Hepatic stellate cell (primary cell): ENCODE measurements at places on chromosomes 2 and 18.

DNA sequence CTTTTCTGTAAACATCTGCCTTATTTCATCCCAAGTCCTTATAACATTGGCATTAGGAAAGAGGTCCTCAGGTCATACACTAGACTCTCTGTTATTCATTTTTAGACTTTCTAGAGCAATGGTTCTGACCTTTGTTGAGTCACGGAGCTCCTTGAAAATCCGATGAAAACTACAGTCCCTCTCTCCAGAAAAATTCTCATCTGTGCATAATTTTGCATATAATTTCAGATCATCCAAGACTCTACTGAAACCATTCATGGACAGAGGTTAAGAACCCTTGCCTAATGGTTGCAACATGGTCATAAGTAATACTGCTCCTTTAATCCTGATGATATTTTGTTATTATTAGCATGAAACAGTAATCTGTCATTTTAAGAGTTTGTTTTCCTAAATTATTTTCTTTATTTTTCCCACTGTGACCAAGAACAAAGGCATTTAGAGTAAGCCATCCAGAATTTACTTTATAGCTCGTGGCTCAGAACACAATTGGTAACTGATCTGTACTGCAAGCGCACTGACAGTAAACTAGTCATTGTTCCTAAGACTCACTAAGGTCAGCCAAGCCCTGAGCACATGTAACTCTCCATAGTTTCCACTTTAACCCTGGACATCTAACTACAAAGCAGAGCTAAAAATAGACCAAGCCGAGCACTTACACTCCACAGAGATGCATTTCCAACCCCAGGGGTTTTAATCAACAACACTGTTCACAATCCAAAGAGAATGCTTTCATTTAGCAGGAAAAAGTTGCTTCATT lies 8.4 kb downstream of the MYOM1 start:
- DNase-seq, result peak; percentile 25

GRCh38 chr2:568639-569235 lies 108.5 kb downstream of the TMEM18 start:
- DNase-seq, result no peak

GRCh38 chr2:9573013-9573720 lies 17.5 kb upstream of the ADAM17 start:
- DNase-seq, result no peak

DNA sequence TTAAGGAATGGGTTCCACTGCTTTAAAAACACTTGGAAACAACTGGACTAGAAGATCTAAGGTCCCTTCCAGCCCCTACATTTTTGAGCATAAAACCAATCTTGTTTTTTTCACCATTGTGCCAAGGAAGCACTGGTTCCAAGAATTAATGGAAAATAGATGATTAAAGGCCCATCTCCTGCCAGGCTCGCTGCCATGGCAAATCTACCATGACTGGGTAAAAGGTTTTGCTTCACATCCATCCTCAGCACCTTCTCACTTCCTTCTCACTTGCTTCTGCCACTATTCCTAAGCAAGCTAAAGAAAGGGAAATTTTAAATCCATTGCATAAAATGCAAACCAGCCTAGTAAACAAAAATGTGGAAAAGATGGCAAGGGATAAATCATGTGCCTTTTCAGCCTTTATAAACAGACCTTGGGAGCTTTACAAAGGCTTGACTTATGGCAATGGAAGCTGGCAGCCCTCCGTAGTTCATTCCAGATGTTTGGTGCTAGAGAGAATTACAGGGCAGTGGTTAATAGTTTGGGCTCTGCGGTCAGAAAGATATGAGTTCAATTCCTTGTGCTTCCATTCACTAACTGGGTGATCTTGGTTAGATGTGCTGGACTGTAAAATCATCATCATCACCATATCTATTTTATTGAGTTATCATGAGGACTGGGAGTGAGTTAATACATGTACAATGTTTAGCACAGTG lies 27.0 kb upstream of the ST3GAL5 start:
- DNase-seq, result no peak

DNA sequence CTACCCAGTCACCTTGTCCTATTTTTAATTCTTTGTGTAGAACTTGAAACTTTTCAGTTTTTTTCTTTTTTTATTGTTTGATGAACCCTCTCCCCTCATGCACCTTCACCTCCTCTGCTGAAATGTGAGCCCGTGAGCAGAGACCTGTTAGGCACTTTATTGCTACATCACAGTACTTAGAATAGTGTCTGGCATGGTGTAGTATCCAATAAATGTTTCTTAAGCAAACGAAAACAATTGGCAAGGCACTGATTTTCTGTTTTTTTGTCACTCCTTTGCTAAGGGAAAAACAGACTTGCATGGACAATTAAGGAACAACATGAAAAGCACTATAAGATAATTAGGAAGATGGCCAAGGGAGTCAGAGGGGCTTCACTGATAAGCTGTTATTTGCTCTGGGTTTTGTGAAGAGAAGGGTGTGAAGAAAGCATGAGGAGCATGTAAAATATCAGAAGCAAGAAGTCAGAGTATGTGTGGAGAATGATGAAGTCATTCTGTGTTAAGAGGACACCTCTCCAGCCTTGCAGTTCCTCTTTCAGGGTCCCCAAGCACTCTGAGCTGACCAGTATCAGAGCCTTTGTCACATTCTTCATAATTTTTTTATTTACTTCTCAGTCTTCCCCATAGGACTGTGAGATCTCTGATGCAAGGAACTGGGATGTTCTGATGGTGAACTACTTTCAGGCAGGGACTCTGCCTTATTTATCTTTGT lies 99.7 kb upstream of the CAVIN2 start:
- no peak for DNase-seq

- DNase-seq, result no peak
Observed at GRCh38 chr2:33457556-33458247, 18.7 kb upstream of the RASGRP3 start.

DNA sequence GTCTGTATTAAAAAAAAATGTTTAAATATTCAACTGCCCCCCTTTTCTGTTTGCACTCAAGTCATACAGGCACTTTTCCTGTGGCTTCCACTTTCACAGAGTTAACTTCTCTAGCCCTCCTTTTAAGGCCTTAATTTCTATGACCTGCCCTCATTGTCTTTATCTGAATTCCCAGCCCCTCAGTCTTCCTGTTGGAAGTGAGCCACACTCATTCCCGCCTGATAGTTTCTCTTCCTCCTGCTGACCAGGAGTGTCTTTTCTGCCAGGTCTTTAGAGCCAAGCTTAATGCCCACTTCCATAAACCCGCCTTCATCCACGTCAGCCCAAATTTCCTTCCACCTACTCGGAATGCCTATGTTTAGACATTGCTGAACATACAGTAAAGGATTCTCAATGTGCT lies 10.5 kb downstream of the COPS8 start:
- no peak for DNase-seq
